ENCODE measurements at places on chromosomes 7 and 10.
A peak's percentile ranks its signal among the peaks of the same experiment; 100 is the strongest.

GRCh38 chr10:71103961-71104360 is 108.4 kb upstream of the UNC5B start:
- no peak for DNase-seq

DNA sequence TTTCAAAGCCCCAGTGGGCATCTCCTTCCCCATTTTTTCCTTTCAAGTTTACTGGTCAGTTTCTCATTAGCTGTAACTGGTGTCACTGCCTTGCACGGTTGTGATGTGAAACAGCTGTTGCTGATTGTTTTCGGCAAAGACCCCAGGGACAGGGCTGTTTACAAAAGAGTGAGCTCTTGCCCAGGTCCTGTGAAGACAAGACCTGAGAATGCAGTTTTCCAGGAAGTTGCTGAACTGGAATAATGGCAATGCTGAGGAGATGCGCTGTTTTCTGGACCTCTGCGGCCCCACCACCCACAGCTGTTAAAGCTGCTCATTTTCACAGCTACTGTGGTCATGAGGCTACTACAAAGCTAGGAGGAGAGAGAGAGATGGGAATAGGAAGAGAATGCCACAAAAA is 116.6 kb upstream of the RSU1 start:
- no peak for DNase-seq

- no peak for DNase-seq
Measured at GRCh38 chr10:98332623-98333269, 64.8 kb upstream of the LOXL4 start.

DNA sequence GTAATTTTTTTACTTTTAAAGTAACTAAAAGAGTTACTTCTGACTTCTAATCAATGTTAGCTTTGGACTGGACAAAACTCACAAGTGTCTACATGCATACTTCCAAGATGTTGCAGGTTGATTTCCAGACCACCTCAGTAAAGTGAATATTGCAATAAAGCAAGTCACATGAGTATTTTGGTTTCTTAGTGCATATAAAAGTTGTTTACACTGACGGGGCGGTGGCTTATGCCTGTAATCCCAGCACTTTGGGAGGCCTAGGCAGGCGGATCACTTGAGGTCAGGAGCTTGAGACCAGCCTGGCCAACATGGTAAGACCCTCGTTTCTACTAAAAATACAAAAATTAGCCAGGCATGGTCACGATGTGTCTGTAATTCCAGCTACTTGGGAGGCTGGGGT is 40.8 kb downstream of the PANK1 start:
- DNase-seq, result no peak

- no peak for DNase-seq
Measured at GRCh38 chr10:129711291-129711690, 244.2 kb downstream of the MGMT start.

GRCh38 chr7:4702961-4703512 is 20.9 kb downstream of the FOXK1 start:
- DNase-seq, result no peak

DNA sequence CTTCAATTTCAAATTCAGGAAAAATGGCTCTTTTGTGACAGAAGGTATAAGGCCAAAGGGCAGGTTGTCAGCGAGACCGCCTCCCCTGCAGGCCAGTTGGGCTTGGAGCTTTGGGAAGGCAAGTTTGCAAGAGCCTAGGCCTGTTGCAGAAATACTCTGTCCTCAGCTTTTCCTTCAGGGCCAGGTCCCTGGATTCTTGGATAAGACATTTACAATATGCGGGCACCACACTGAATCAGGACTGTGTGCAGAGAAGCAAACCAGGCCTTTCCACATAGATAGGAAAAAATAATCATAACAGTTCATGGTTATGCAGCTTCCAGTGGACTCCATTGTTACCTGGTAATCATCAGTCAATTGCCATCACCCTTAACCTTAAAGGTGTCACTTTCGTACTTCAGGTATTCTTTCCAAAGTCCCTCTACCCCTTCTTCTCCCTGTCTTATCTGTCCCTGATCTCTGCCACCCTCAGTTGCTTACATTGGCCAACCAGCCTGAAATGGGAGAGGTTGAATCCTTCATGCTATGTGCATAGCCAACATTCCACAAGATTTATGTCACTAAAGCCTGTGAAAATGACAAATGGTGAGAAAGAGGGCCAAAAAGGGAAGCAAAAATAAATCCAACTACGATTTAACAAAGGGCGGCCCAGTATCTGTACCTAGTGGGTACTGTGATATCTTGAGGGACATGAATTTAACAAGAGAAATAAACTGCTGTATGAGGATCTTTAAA is 304.5 kb upstream of the NFE2L3 start:
- no peak for DNase-seq

DNA sequence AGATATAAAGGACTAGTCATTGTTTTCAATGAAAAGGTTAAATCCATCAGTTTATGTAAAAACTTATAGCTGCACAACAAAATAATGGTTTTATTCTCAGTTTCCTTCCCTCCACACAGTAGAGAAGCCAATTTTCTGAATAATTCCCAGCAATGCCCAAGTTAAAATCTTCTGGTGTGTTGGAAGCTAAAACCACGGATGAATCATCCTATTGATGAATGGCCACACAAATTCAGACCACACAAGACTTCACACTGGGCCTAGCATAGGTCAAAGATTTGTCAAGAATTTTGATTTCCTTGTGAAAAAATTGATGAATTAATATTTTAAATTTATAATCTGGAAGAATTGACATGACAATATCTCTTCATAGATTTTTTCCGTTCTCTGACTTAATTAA is 617.6 kb downstream of the INHBA start:
- DNase-seq, result no peak

DNA sequence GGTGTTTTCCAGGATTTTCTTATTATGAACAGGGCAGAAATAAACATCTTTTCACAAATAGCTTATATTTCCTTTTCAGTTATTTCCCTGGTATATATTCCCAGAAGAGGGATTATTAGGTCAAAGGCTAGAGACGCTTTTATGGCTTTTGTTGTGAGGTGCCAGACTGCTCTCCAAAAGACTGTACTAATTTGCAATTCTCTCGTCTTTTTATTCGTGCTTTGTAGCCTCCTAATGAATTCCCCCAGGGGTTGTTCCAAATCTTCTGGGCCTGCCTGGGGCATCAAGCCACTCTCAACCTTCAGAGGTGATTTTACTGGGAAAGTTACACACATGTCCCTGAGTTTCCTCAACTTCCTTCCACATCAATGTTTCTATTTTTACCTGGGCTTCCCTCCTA is 34.0 kb upstream of the R3HCC1L start:
- DNase-seq, result no peak

- no peak for DNase-seq
Measured at GRCh38 chr7:128899392-128899791, 11.1 kb downstream of the KCP start.

DNA sequence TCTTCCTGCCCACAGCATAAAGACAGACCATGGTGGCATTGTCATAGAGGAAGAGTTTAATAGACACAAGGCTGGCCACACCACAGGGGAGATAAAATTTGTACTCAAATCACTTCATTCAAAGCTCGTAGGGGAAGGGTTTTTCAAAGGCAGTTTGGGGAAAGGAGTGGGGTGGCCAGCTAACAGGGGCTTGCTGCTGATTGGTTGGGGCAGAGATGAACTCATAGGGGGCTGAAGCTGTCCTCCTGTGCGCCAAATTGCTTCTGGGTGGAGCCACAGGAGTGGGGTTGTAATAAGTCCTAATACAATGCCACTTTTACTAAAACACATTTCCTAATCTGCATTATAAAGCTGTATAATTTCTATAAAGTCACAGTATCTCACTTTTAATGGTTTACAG is 22.5 kb downstream of the PDZD8 start:
- no peak for DNase-seq

- no peak for DNase-seq
Measured at GRCh38 chr10:48194830-48195229, 79.7 kb downstream of the FRMPD2 start.

- DNase-seq, result no peak
Measured at GRCh38 chr10:133042816-133043215, 44.9 kb upstream of the ADGRA1 start.

DNA sequence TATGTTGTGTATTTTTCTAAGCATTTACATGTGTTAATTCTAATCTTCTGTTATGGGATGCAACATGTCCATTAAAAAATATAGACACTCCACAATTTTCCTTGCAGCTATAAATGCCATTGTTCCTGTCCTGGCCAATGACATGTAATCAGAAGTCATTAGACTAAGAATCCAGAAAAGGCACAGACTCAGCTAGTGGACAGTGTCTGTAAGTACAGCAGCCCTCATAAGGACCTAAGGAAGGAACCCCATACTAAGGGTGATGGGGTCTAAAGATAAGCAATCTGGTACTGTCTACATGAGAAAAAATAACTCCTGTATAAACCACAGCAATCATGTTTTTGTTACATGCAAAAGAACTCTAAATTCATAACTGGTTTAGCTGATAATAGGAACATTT is 115.9 kb downstream of the GPR85 start:
- DNase-seq, result no peak

- DNase-seq, result no peak
Measured at GRCh38 chr7:121371883-121372282, 24.2 kb downstream of the FAM3C start.

DNA sequence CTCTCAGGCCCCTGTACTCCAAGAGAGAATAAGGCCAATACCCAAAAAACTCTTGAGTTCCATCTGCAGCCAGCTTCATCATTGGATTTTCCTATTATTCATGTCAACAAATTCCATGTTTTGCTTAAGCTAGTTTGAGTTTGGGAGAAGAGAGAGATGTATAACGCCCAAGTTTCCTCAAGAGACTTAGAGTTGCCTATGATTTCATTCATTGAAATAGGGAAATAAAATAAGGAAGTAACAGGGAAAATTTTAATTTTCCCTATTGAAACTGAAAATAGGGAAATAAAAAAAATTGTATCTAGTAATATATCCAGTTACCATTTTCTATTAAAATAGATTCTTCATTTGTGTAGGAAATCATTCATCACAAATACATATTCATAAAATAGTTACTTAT is 66.5 kb upstream of the SVIL start:
- peak; percentile 62 for DNase-seq

GRCh38 chr7:140512317-140513000 is 33.2 kb upstream of the MKRN1 start:
- no peak for DNase-seq

- no peak for DNase-seq
Measured at GRCh38 chr10:24762966-24763623, 39.4 kb upstream of the ARHGAP21 start.

- DNase-seq, result no peak
Measured at GRCh38 chr10:5581670-5582566, 57.2 kb downstream of the CALML3 start.

GRCh38 chr7:55113760-55114540 is 95.1 kb downstream of the EGFR start:
- DNase-seq, result no peak

GRCh38 chr7:121322460-121322859 is 6.3 kb upstream of the WNT16 start:
- no peak for DNase-seq

DNA sequence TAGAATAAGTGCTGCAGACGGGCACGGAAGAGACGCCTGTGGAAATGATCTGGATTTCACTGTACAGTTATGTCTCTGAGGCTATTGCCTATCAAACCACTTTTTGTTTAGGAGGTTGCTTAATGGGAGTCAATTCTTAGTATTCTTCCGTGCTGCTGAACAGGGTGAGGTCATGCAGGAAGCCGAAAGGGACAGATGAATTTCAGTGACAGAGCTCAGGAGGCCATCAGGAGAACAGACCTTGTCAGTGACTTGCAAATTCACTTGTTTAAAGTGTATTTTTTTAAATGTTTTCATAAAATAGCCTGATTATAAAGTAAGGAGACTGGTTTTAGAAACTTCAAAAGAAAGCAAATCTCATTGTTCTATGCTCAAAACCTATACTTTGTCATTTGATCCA is 58.9 kb downstream of the XRCC2 start:
- DNase-seq, result no peak

DNA sequence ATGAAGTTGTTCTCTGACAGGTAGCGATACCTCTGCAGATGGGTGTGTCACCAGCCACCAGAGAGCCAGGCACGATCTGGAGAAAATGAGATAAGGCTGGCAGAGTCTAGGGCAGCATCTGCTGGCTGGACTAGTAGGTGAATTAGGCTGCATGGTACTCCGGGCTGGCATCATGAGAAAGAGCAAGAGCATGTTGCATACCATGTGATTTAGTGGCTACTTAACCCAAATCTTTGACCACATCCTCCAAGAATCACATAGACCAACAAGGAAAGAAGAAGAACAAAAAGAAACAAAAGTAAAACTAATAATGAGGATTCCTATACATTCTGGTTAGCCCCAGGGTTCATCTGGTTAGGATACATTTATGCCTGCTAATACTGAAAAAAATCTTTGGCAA is 23.4 kb upstream of the FAM170B start:
- no peak for DNase-seq

Data from suppressor macrophage treated with lipopolysaccharide for 4 hours (primary cell).